ENCODE measurements at places on chromosomes 5 and 9.

DNA sequence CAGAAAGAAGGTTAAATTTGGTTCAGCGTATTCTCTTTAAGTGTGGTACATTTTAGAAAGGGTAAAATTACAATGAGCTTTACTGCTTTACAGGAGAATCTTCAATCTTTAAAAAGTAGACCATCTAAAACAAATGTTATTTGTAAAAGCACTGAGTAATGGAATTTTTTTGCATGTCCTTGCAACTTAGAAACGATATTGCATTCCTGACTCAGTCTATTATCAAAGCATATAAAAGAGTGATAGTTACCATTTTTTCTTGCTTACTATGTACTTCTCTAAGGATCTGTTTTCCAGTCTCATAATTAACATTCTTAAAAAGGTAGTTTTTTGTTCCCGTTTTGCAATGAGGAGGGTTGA is 55.5 kb upstream of the TNFAIP8 start:
- DNase-seq = no peak

GRCh38 chr5:139021346-139021745 is 146.2 kb upstream of the LRRTM2 start:
- no peak for DNase-seq

GRCh38 chr5:77182367-77182766 is 28.1 kb upstream of the PDE8B start:
- no peak for DNase-seq

DNA sequence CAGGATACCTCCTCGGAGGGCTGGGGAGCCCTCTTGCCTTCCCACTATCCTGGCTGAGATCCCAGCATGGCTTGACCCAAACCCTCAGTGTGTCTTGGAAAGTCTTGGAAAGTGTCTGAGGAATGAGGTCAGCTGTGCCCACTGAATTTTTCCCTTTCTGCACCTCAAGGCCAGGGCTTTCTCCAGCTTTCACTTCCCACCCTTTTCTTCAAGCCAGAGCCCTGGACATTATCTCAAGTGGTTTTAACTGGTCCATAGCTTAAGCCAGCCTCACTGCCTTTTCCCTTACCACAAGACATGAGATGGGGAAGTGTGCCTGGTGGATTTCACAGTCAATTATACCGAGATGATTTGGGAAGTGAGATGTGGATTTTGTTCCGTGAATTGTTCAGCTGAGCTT is 35.7 kb upstream of the LHX2 start:
- no peak for DNase-seq

DNA sequence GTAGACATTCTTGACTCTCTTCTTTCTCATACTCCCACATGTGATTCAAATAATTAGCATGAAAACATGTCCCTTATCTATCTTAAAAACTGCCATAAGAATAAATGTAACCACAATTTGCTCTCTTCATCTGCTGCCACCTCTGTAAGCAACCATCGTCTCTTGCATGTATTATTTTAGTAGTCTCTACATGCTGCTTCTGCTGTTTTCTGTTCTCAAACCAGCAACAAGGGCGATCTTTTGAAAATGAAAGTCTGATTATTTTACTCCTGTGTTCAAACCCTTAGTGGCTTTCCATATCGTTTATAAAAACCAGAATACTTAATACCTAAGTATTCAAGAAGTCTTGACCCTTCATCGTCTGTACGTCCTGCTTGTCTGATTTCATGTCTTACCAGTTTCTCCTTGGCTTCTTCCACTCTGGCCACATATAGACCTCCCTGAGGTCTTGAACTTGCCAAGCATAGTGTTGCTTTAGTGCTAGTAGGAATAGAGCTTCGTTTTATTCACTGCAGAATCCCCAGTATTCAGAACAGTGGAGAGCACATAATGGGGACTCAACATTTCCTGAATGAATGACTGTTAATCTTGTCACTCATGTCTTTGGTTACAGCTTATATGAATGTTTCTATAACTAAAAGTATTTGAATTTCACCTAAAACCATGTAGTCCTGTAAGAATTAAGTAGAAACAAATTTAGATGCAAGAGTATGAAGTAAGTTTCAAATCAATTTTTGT is 10.6 kb downstream of the CDC42SE2 start:
- no peak for DNase-seq

DNA sequence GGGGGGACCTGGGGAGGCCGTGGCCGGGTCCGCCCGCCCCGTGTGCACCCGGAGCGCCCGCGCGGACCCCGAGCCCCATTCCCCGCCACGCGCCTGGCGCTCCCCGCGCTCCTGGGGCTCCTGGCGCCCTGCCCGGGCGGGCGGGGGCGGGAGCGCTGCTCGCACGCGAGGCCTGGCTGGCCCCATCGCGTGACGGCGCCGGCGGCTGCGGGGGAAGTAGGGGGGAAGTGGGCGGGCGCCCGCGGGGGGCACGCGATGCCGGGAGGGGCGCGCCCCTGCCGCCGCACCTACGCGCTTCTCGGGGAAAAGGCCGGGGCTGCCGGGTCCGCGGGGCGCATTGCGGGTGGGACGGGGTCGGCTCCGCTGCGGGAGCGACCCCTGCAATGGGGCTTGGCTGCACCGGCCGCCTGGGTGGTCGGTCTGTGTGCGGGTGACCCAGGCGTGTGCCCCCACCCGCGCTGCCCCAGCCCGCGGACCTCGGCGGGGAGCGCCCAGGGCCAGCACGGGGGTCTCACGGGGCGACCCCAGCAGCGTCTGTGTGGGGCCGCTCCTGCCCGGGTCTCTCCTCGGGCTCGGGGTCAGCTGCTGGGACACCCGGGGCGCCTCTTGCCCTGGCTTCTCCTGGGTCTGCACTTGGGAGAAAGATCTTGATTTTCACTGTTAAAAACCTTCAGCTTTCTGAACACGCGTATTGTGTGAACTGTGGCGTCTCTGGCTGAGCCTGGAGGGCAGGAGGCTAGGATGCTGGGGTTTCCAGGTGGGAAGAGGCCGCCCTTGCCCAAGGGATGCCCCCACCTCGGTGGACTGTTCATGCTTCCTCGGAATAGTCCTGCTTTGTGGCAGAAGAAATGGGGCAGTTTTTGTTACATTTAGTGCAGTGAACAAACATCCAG is 52.4 kb downstream of the AHRR start:
- DNase-seq = no peak

GRCh38 chr5:39447059-39447458 is 22.3 kb upstream of the DAB2 start:
- no peak for DNase-seq

- DNase-seq = no peak
Measured at GRCh38 chr5:36066001-36066539, 612 bp downstream of the UGT3A2 start.

DNA sequence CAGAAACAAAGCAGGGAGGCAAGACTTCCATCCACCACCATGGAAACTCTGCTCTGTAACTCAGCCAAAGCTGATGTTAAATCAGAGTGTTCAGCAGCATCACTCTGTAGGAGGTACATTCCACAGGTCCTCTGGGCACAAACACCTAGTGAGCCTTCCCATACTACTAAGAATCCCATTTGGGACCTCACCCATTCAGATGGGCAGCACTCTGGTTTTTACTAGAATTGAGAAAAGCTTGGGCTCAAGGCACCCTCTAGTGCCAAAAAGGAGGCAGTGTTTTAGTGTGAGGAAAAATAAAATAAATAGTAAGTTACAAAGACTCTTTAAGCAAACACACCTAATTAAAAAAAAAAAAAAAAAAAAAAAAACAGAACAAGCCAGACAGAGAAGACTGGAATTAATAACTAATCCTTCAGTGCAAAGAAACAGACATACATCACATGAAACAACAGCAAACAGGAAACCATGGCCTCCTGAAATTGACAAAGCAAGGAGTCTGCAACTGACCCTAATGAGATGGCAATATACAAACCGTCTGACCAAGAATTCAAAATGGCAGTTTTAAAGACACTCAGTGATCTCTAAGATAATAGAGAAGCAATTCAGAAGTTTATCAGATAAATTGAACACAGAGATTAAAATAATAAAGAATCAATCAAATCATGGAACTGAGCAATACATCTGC is 159.5 kb downstream of the GNA14 start:
- no peak for DNase-seq

- no peak for DNase-seq
Measured at GRCh38 chr5:155091063-155091648, 77.6 kb downstream of the KIF4B start.

GRCh38 chr5:179139936-179140235 is 79.7 kb downstream of the ZNF354C start:
- DNase-seq = no peak

- DNase-seq = no peak
Measured at GRCh38 chr9:110156902-110157301, 51.1 kb downstream of the C9orf152 start.

Measured in activated CD8-positive, alpha-beta memory T cell treated with anti-CD3 and anti-CD28 coated beads for 48 hours (primary cell).